ENCODE measurements at places on chromosomes 13 and 19.

- no peak for DNase-seq
Measured at GRCh38 chr19:19448238-19448544, 42.7 kb downstream of the GATAD2A start.

DNA sequence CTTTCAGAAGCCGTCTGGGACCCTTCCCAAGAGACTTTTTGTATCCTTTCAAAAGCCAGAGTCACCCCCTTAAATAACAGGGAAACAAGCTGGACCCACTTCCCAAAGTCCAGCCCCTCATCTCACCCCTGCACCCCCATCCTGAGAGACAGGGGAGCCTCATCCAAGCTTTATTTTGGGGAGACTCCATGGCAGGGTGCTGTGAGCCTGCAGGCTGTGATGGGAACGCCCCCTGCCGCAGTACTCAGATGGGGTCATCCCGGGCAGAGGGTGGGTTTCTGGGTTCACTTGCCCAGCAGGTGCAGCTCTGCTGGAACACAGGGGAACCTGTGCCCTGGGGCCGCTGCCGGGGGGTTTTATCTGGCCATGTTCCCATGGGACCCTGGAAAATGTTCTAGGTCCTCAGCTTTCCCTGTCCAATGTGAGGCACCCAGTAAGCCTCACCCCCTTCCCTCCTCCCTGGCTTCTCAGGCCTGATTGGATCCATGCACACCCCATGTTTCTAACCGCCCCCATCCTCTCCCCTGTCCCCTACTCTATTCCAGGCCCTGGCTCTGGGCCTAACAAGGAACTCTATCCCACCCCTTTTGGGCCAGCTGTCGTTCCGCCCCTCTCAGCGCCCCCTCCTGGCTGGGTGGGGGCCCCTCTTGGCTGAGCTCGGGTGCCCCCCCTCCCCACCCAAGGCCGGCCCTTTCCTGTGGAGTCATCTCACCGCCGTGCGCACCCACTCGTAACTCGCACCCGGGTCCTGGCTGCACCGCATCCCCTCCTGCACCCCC lies 1.0 kb downstream of the HIF3A start:
- DNase-seq: no peak

- no peak for DNase-seq
Measured at GRCh38 chr19:32566246-32566830, 14.7 kb upstream of the PDCD5 start.

GRCh38 chr19:30677702-30678101 lies 305.5 kb downstream of the ZNF536 start:
- no peak for DNase-seq

DNA sequence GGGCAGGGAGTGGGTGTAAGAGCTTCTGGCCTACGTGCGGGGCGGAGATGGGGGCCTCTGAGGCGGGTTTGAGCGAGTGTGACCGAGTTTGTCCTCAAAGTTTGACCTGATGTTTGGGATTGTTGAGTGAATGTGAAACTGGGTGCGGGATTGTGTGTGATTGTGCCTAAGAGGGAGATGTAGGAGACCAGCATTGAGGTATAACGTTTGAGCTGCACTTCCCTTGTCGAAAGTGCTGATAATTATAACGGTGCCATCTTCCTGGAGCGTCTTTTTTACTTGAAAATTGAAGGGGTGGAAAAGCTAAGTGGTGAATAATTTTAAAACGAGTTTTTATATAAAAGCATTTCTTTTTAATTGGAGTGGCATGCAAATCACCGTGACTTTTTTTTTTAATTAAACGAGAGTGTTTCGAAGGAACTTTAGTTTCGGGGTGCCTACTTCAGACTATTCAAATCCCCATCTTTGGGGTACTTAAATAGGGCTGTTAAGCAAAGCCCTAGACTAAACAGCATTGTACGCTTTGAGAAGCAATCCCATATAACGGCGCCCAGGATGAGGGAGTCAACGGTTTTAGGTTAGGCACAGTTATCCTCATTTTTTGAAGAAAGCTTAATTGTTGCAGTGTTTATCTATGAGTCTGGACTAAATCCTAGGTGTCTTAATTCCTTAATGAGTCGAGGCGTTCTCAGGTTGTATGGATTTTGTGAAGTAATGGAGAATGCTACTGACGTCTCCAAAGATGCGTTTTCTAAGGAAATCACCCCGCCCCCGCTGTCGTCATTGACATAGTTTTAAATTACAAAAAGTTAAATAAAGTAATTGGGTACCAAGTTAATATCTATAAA lies 594 bp downstream of the ZNF146 start:
- no peak for DNase-seq

All from CD4-positive, alpha-beta T cell treated with Interleukin-17A for 1 hour (primary cell).